ENCODE measurements at places on chromosomes 7 and 10.

DNA sequence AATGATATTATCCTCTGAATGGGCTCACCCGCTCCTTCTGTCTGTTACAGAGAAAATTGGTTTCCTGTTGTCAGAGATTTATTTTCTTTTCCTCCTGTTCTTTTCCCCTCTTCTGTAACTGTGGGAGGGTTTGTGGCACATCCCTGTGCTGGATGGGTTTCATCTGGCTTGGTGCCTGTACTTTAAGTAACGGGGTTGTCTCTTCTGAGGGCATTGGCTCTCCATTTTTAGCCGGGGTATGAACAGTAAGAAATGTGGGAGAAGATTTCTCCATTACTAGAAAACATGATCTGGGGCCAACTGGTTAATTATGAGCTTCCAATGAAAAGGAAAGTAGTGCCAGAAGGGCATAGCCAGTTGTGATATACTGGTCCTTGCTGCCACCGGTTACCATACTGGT, 142.6 kb downstream of the SND1 start:
- no peak for DNase-seq

DNA sequence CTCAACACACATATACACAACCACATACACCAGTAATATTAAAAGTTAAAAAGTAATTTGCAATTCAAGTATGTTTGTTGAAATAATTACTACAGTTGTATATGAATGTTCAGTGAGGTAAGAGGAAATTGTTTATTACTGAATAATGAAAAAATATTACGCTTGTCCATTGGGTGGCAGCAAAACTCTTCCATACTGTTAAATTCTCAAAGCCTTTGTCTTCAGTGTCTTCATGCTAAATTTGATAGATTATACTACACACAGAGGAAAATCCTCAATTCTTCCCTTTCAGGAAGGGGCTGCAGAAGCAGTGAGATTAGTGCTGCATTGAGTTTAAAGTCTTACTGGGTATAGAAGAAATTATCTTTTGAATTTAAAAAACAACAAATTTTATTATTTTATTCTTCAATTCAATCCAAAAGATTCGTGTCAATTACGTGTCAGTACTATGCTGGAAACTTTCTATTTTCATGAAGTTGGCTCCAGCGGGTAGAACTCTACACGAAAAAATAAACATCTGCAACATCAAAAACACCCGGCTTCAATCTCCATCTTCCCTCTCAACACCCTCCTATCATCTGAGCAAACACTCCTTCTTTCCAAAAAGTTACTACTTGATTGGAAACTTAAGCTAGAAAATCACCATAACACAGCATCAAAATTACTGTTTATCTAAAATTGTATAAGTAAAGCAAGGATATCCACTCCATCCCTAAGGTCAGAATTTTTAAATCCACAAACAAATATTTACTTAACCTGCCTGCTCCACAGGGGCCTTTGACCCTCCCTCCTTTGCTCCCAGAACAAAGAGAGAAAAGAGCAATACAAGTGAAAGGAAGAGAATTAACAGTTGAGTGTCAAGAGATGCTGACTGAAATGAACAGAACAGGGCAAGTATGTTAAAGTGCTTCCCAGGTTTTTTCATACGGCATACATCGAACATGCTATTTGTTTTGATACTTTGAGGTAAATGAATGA, 37.0 kb upstream of the TES start:
- DNase-seq, result peak; percentile 14

- no peak for DNase-seq
These were observed 160.8 kb upstream of the TCF7L2 start for GRCh38 chr10:112789248-112789647.

GRCh38 chr10:114518401-114519305, 114.4 kb upstream of the AFAP1L2 start:
- DNase-seq, result no peak

GRCh38 chr10:112327678-112328077, 44.5 kb downstream of the TECTB start:
- no peak for DNase-seq

DNA sequence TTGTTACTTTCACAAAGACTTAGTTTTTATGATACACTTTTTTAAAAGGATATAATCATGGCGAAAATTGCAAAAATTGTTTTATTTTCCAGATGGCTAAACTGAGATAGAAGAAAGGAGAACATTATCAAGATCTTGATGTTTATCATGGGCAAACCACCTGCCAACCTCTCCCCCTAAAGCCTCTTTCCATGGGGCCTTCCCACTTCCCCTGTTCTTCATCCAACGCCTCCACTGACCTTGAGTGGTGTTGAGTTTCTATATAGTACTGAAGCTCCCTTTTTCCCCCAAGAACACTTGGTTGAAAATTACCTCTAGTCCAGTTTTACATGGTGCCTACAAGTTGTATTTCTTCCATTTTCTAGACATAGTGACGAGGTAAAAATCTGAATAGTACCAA, 5.0 kb downstream of the CREB3L2 start:
- DNase-seq, result no peak

All from stimulated activated CD4-positive, alpha-beta T cell treated with anti-CD3 and anti-CD28 coated beads, Interleukin-2, amount 100 ng/mL, for 48 hours (primary cell).